COR-L47 (cell line): ENCODE measurements at places on chromosomes 2 and 18.

DNA sequence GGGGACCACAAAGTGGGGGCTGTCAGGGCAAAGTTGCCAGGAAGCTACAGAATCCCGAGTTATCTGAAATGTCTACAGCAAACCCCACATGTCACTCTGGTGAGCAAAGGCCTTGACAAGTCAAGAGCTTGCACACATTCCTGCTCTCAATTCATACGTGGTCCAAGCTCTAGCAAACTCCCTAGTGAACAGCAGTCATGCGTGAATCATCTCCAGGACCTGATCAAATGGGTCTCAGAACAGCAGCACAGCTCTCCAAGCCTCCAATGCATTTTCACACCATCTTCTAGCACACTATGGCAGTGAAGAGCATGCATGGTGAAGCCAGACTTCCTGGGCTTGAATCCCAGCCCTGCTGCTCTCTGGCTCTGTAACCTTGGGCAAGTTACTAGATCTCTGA lies 68.5 kb downstream of the MYO5B start:
- no peak for DNase-seq

GRCh38 chr2:14235667-14236066 lies 396.9 kb upstream of the LRATD1 start:
- no peak for DNase-seq

DNA sequence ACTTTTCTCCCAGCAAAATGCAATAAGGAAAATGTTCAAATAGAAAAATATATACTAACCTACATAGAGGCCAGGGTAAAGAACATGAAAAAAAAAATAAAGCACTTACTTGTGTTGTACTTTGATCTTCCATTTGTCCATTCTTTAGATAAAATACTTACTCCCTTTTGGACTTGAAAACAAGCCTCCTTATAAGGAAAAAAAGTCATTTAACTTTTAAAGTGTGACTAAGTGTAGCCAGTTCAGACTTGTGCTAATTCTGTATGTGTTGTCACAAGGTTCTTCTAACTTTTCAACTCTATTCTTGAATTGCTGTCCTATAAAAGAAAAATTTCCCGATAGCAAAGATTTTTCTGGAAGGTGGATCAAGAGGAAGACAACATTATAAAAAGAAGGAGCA lies 23.2 kb downstream of the SLC40A1 start:
- DNase-seq, result no peak

- no peak for DNase-seq
Measured at GRCh38 chr2:150167711-150168110, 319.8 kb downstream of the RND3 start.

DNA sequence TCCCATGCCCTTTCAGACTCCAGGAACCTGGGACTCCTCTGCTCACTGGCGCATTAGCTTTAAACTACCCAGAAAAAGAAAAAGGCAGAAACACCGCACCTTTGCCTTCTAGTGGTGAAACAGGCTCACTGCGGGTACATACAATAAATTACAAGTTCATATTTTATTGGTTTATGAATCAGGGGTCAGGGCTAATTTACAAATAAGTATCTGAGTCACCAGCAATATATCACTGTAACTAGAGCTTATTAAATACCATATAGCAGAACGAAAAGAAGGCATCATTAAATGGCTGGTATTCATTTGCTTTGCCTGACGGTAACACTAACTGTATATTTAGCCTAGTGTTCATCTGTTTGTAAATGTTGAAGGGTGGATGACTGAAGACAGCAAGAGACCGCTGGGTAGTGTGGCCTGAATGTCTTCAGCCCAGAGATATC lies 26.9 kb upstream of the DTNB start:
- DNase-seq, result peak; percentile 45

DNA sequence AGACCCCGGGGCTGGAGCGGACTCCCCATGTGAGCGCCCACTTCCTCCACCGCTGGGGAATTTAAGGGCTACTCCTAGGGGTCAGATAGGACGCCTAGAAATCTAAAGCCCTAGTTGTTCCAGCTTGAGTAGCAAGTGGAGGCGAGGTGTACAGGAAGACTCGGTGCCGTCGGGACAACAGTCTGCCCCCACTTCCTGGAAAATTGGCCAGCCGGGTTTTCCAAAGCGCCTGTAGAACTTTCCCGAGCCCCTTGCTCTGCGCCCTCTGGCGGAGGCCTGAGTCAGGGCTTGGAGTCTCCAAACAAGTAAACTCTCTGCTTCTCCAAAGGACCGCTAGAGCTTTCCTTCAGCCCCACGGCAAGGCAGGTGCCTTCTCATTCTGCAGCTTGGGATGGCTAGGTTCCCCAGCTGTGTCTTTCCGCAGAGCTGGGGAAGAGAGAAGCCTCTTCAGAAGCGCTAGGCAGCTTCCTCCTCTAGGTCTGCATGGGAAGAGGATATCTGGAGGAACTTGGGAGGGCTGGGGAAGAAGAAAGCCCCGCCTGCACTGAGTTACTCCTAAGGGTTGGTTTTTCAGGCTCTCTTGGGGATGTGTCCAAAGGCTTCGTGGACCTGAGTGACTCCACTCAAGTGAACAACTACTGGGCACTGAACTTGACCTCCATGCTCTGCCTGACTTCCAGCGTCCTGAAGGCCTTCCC lies 681 bp downstream of the SPR start:
- DNase-seq, result peak; percentile 82

GRCh38 chr2:221750316-221750715 lies 178.2 kb upstream of the EPHA4 start:
- DNase-seq, result no peak

- no peak for DNase-seq
Measured at GRCh38 chr2:100902817-100903405, 83.0 kb downstream of the NPAS2 start.

DNA sequence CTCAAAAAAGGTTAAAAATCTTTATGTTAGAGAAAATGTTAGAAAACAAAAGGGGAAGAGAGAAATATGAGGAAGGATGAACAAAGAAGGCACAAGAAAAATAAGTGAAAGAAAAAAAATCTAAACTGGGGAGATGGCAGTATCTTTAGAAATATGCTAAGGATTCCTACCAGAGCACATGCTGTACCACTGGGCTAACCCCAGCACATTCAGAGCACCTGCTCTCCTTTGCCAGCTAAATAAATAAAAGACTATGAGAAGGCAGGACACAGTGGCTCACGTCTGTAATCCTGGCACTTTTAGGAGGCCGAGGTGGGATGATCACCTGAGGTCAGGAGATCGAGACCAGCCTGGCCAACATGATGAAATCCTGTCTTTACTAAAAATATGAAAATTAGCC lies 92.2 kb upstream of the CDKL4 start:
- no peak for DNase-seq

- DNase-seq, result no peak
Measured at GRCh38 chr2:71455011-71455740, 1.8 kb downstream of the DYSF start.

DNA sequence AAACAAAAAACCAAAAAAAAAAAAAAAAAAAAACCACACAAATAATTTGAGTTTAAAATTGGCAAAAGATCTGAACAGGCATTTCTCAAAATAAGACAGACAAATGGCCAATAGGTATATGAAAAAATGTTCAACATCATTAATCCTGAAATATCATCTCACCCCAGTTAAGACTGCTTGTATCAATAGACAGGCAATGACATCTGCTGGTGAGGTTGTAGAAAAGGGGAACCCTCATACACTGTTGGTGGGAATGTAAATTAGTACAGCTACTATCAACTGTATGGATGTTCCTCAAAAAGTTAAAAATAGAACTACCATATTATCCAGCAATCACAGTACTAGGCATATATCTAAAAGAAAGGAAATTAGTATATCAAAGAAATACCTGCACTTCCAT lies 523.1 kb downstream of the XIRP2 start:
- no peak for DNase-seq

- DNase-seq, result no peak
Measured at GRCh38 chr2:7420530-7420929, 503.3 kb downstream of the RNF144A start.

DNA sequence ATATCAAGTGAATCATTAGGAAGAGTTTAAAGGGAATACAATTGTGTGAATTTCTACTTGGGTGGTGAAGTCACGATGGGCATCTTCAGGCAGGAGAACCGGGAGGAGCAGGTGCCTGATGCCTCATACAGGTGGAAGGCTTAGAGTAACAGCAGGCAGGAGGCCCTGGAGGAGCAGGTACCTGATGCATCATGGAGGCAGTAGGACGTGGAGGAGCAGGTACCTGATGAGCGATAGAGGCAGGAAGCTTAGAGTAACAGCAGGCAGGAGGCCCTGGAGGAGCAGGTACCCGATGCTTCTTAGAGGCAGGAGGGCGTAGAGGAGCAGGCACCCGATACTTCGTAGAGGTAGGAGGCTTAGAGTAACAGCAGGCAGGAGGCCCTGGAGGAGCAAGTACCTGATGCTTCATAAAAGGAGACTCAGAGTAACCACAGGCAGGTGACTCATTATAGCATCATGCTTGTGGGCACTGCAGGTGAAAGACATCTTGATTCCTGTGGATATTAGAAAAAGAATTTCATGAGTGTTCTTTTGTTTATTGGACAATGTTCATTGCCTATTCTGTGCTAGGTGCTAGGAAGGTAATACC lies 133.9 kb downstream of the ATP9B start:
- DNase-seq, result no peak

- no peak for DNase-seq
Measured at GRCh38 chr2:200658278-200658864, 72.6 kb downstream of the AOX1 start.

GRCh38 chr2:121650315-121650930 lies 1.2 kb upstream of the CLASP1 start:
- DNase-seq, result no peak

- peak; percentile 73 for DNase-seq
Measured at GRCh38 chr2:222468346-222468745, 44.0 kb downstream of the SGPP2 start.

DNA sequence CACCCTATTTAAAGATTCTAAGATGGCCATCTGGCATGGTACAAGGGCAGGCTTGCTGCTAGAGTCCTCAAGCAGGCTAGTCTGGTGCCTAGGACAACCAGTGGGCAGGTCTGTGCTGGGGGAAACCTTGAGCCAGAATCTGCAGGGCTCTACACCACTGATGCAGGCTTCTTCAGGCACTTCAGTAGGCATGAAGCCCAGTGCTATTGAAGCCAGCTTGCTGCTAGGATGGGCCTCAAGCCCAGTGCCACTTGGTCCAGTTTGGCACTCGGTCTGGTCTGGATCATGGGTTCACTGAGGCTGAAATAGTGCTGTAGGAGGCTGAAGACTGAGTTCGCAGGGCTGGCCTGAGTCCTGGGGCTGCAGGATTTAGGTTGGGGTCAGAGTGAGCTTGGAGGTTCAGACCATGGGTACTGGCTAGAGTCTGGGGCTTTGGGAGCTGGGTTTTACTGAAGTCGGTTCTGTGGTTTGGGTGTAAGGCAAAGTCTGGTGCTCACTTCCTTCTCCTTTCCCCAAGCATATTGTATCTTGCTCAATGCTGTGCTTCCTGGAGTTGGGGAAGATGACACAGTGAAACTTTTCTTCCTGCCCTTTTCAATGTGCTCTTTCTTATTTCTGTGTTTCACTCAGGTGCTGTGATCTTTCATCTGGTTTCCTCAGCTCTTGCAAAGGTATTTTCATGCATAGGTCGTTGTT lies 41.2 kb downstream of the SP100 start:
- no peak for DNase-seq

DNA sequence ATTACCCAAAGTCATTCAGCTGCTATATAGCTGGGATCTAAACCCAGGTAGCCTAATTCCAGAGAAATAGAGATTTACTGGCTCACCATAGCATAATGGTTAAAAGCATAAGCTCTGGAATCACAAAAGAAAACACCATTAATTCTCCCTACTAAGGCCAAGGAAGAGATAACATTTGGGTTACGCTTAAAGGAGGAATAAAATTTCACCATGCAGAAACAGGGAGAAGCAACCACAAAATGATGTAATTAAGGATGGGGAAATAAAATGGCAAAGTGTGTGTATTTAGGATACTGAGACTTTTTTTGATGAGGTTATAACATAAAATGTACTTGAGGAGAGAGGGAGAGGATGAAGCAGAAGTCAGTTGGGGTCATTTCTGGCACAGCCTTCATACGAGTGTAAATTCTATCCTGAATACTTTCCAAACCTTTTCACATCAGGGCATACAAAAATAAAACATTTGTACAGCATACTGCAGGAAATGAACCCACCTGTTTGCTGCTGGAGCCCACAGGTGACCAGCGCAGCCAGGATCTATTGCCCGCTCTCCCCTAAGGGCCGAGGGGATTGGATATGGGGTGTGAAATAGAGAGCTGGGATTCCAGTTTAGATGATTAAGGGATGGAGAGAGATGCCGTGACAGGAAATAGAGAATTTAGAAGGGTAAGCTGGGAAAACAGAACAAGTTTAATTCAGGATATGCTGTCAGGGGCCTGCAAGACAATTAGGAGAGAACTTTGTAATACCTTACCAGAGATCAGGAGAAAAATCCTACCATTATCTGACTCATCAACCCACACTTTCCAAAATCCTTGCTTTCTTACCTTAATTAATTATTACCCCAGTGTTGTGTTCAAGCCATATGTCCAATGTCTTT lies 43.8 kb upstream of the SERTAD2 start:
- no peak for DNase-seq

- no peak for DNase-seq
Measured at GRCh38 chr2:122166820-122167219, 411.4 kb downstream of the TSN start.

GRCh38 chr2:178152977-178153376 lies 40.7 kb downstream of the RBM45 start:
- DNase-seq, result no peak

GRCh38 chr2:68558576-68558975 lies 84.8 kb upstream of the PROKR1 start:
- no peak for DNase-seq

DNA sequence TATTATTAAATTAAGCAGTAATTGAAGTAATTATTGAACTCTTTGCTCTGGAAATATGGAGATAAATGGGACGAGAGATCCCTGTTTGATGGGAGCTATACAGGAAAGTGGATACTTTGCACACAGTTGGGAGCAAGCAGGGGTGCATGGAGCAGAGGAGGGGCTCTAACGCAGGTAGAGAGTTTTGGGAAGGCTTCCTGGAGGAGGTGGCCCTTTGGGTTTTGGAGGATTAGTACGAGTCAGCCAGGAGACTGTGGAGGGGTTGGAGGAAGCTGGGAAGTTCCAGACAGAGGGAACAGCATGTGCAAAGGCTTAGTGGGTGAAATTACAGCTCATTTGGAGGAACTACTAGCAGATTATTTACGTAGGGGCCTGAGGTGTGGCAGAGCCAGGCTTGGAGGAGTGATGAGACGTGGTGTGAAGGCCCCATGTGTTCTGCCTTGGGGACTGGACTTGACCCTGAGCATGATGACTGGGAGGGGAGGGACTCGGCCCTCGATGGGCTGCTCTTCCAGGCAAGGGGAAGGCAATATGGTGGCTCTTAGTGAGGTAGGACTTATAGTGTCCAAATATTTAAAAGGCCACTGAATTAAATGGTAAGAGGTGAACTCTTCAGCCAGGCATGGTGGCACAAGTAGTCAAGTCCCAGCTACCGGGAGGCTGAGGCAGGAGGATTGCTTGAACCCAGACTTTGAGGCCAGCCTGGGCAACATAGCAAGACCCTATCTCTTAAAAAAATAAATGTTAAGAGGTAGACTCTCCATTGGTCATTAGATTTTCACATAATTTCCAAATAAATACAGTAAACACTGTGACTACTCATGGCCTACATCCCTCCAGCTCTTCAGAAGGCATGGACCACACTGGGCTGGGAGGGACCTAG lies 30.2 kb downstream of the GREB1 start:
- no peak for DNase-seq

GRCh38 chr2:197266477-197266876 lies 44.1 kb downstream of the ANKRD44 start:
- DNase-seq, result no peak
